ENCODE measurements at places on chromosomes 3 and 15. TPM values are rescaled to one million over a fixed set of nuclear protein-coding genes. Genes with fewer than 3 reads are reported as not detected.
A peak's percentile ranks its signal among the peaks of the same experiment; 100 is the strongest.

The GHSR gene
- total RNA-seq: not detected

The PLAAT1 gene
- 21.2 TPM for total RNA-seq

DNA sequence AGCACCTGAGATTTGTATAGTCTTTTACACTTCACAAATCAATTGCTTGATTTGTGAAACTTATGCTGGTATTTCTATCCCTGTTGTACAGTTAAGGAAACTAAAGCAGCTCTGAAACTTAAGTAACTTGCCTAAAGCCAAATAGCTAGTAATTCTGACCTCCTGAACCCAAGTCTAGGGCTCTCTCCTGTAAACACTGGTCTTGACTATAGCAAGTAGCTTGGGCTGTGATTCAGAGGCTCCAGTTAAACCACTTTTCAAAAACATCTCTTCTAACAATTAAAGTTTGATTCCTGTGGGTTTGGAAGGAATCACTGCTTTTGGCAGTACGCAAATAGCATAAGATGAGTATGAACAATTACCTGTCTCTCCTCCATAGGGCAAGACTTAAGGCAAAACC is 18.5 kb upstream of the CMTM8 start:
- DNase-seq: no peak

- DNase-seq: no peak
Measured at GRCh38 chr3:140530603-140531002, 147.3 kb upstream of the TRIM42 start.

GRCh38 chr3:36372534-36372935 is 7.8 kb upstream of the STAC start:
- no peak for DNase-seq

DNA sequence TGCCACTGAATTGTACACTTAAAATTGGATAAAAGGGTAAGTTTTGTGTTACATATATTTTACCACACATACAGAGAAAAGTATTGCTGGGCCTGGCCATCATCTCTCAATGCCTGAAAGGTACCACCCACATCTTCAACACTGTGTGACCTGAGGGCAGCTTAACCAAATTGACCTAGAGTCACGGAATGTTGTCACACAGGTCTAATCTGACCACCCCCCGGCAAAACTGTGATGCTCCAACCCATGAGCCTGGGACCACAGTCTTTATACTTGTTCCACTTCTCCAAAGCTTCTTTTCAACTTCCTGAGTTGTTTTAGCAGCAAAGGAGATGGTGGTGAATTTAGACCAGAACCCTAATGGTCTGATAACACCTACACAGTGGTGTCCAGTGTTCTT is 210.3 kb upstream of the TPM1 start:
- DNase-seq: no peak

DNA sequence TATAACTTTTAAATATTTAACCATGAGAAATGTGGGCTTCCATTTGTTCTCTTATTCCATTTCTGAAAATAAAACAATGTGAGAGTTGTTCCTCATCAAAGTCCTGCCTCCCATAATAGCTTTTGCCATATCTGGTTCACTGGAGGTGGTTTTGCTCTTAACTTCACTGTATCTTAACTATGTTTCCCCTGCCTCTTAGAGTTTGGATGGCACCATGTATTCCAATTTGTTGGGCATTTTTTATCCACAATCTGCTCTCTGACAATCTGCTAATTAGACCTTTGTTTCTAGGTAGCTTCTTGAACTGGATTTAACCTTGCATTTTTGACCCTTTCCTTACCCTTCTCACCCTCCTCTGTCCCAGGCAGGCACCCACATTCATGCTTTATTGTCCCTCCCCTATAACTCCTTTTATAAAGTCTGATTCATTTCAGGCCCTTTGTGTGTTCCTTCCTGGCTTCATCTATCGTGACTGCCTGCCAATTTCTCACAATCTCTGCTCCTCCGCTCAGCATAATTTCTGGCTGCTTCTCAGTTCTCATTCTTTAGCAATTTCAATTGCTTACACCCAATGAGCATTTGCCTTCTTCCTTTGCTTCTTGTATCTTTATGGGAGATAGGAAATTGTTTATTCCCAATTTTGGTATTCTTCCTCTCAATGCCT is 144.2 kb upstream of the ARHGEF26 start:
- no peak for DNase-seq

- no peak for DNase-seq
Measured at GRCh38 chr3:98243843-98244242, 20.2 kb upstream of the OR5H6 start.

DNA sequence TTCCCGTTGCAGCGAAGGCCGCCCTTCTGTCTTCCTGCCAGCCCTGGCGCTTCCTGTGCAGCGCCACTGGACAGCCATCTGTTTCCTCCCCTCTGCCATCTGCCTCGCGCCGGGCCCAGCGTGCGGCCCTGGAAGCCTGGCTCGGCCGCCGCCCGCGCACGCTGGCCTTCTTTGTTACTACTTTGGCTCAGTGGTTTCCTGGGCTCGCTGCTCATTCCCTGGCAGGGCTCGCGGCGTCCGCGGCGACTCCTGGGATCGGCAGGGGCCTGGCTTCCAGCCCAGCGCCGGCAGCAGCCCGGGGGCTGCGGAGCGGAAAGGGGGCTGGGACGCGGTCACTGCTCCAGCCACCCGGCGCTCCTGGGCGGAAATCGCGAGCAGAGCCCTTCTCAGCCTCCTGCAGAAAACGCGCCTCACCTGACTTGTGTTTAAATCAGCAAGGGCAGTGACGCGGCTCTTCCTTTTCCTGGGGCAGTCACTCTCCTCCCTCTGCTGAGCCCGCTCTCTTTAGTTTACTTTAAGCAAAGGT is 10.0 kb downstream of the CMTM7 start:
- peak; percentile 91 for DNase-seq

Measured in glutamatergic neuron (in vitro differentiated cells).